Activated CD8-positive, alpha-beta T cell treated with anti-CD3 and anti-CD28 coated beads, Interleukin-2, amount 10 ng/mL, durations not matched to agents 7 days and 5 days (primary cell): ENCODE measurements at places on chromosomes 3 and 15. TPM values are rescaled to one million over a fixed set of nuclear protein-coding genes. Genes with fewer than 3 reads are reported as not detected.

- DNase-seq: no peak
Measured at GRCh38 chr3:89000886-89001285, 106.5 kb upstream of the EPHA3 start.

DNA sequence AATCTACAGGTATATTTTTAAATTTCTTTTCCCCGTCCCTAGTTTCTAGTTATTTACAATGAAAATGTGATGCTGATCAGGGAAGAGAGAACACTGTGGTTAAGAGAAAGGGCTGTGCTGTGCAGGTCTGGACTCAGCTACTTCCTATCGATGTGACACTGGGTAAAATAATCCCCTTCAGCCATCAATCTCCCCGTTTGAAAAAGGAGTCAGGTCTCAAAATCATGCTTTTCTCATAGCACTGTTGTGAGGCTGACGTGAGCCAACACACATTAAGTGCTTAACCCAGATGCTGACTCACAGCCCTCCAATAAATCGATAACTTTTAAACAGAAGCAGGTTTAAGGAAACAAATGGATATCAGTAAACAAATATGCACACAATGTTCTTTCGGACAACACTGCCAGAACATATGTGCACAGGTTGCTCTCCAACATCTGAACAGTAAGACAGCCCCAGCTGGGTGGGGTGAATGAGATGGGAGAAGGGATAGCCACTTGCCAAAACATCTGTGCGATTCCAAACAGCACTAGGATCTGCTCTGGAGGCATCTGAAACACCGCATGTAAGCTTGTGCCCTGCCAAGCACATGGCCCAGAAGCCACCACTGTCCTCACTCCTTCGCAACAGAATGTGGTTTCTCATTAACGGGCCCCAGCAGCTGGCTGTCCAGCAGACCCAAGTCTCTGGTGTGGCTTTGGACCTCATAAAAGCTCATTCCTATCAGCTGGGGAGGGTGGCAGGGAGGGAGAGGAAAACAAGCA lies 143.2 kb upstream of the PRICKLE2 start:
- DNase-seq: no peak

DNA sequence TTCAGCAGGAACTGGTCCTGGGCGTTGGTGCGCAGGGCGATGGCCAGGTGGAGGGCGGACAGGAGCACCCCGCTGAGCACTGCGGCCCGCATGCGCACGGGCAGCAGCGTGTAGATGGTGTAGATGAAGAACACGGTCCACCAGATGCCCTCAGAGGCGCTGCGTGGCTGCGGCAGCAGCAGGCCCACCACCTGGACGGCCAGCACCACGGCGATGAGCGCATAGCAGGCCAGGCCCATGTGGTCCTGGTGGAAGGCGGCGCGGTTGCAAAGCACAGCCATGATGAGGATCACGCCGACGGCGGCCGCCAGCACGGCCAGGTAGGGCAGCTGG lies 1.5 kb downstream of the ADCY5 start:
- no peak for DNase-seq

DNA sequence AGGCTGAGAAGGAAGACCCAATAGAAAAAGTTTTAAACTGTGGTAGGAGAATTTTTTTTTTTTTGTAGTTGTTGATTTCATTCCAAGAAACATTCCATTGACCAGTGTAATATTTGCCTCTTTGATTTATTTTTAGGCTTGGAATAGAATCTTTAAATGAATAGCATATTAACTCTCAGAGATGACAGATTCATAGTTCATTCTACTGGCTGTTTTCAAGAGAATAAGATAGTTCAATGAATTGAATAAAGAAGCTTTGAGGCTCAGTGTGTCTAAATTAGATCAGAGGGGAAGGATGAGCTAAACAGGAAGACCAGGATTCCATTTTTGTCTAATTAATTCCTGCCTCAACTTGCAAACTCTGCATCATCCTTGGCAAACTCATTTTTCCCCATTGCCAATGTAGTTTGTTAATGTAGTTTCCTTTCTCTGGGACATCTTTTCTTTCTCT lies 98.4 kb downstream of the NAALADL2 start:
- no peak for DNase-seq

DNA sequence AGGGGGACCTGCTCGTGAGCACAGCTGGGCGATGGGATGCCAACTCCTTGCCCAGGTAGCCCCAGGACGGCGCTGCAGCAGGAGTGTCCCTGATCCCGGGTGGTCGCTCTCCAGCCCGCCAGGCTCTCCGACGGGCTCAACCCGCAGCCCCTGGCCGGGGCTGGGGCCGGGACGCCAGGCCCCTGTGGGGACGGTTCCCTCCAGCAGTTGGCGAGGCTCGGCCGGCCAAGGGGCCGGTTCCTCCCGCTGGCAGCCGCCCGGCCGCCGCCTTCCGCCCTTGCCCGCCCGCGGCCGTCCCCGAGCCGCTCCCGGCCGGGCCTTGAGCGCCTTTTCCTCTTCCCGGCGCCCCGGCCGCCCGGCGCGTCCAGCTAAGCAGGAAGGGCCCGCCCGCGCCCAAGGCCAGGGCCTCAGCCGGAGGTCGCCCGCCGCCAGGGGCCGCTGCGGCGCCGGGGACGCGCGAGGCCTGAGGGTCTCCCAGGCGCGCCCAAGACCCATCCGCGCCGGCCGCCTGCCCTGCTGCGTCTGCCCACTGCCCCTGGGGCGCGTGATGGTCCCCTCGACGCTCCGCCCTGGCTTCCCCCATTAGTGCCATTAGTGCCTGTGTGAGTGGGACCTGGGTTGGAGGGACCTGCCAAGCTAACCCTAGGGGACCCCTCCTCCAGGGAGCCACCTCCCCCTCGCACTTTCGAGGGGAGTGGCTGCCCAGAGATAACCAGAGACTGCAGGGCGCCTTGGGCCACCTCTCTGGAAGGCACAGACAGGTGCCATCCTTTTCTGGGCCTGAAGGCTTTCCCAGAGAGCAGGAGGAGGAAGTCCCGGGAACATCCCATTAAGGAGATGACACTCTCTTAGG lies 106.4 kb downstream of the FBLN2 start:
- no peak for DNase-seq

DNA sequence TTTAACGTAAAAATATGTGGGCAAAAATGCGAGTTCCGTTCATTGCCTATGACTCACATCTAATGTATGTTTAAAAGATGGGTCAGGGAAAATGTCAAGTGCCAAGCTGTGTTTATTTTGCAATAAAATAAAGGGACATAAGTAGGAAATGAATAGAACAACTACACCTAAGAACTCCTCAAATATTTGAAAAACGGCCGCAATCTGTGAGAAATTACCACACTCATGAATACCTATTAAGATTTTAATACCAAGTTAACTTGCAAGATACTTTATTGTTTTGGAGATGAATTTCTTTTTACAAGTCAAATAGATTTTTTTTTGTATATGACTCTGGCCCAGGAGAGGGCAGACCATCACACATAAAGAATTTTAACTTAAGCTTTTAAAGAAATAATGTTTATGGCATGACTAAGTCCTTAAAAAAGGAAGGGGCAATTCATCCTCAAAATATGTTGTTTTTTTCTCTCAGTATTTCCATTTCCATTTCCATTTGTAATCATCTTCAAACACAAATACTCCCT lies 152.7 kb downstream of the SUCNR1 start:
- DNase-seq: no peak

- DNase-seq: no peak
Measured at GRCh38 chr15:44215594-44215993, 20.5 kb upstream of the FRMD5 start.

DNA sequence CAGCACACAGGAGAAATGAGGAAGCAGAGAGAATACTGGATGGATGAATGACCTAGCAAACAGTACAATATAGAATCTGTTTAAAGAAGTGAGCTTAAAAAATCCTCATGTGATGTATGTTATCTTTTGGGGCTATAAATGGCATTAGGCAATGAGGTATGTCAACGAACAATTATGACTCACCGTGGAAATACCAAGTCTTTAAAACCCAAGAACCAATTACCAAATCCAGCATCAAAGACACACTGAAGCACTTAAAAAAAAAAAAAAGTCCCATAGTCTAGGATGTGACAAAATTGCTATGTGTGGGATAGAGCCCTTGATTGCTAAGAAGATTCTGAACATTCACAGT lies 36.3 kb upstream of the HERC1 start:
- DNase-seq: no peak

GRCh38 chr3:192750201-192750600 lies 22.9 kb upstream of the FGF12 start:
- no peak for DNase-seq

The UACA gene
- total RNA-seq: 2.2 TPM

The DPPA2 gene
- total RNA-seq: not detected

The PPIB gene
- 378 TPM for total RNA-seq

The RAD54L2 gene
- 28.9 TPM for total RNA-seq
